ENCODE measurements at places on chromosomes 5 and 9.

- no peak for DNase-seq
These were observed 91.9 kb upstream of the OTULINL start for GRCh38 chr5:14489643-14490042.

DNA sequence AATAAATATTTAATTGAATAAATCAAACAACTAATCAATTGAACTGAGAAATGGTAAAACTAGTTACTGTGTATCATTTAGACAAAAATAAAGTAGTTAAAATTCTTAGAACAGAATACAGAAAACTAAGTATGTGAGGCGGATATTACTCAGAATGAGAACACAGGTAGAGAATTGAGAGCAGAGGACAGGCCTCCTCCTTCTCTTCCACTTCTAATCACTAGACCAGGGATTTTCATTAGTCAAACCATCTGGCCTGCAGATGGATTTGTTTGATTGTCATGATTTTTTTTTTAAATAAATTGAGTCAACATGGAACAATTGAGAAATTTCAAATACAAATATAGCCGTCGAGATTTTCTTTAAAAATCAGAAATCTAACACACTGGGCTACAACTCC is 198.6 kb upstream of the HMHB1 start:
- no peak for DNase-seq

DNA sequence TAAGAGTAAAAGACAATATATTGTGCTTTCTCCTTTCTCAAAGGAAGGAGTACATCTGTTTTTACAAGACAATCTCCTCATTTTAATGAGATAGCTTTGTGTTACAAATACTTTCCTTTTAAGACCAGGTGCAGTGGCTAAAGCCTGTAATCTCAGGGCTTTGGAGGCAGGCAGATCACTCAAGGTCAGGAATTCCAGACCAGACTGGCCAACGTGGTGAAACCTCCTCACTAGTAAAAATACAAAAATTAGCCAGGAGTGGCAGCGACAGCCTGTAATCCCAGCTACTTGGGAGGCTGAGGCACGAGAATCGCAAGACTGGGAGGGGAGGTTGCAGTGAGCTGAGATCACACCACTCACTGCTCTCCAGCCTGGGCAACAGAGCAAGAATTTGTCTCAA is 11.8 kb downstream of the TMEM161B start:
- DNase-seq: no peak

DNA sequence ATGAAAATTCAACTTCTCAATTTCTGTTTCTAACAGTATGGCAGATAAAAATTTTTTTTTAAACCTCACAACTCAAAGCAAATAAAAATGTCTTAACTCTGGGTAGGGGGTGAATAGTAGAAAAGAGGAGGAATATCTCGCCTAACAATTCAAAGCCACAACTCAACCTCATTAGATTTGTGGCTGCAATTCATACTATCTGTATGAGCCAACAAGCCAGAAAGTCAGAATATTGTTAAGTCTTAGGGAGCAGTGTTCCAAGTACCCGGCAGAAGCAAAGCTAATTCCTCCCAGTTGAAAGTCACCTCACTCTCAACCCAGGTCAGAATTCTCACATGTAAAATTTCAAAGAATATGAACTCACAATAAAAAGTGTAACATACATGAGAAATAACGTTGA is 15.0 kb downstream of the PJA2 start:
- DNase-seq: no peak

- DNase-seq: no peak
These were observed 45.2 kb upstream of the IL6ST start for GRCh38 chr5:56039985-56040384.

DNA sequence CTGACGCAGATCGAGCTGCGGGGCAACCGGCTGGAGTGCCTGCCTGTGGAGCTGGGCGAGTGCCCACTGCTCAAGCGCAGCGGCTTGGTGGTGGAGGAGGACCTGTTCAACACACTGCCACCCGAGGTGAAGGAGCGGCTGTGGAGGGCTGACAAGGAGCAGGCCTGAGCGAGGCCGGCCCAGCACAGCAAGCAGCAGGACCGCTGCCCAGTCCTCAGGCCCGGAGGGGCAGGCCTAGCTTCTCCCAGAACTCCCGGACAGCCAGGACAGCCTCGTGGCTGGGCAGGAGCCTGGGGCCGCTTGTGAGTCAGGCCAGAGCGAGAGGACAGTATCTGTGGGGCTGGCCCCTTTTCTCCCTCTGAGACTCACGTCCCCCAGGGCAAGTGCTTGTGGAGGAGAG is 4.6 kb upstream of the PHYHD1 start:
- DNase-seq: no peak

DNA sequence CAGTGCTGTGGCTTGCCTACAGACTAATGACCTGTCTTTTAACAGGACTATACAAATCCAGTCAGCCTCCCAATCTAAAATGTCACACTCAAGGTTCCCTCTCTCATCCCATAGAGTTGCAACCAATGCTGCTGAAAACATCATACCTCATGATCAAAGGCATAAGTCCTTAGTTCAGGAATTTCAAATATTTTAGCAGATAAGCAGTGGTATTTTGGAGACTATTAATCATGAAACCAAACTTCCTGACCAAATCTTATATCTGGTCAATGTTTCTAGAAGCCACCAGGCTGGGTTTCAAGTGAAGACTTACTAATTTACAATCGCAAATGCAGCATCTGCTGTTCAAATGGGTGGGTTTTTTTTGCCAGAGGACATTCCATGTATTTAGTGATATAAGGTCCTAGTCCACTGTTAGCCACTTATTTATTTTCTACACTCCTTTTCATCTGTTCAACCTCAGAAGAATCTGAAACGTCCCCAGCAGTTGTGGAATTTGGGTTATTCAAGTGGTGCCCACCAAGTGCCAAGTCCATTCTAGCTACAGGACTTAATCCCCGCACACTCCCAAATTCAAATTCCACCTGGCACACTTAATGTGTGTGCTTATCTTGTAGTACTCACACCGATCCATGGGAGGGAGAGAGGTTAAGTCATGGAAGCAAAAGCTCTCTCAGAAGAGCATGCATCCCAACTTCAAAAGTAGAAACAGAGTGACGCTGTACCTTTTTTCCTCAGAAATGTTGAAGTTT is 5.8 kb downstream of the TAS2R1 start:
- no peak for DNase-seq

- peak; percentile 42 for DNase-seq
These were observed 186.2 kb downstream of the FANCC start for GRCh38 chr9:95131023-95131943.

- no peak for DNase-seq
These were observed 33.1 kb upstream of the ZNF462 start for GRCh38 chr9:106829666-106830408.

DNA sequence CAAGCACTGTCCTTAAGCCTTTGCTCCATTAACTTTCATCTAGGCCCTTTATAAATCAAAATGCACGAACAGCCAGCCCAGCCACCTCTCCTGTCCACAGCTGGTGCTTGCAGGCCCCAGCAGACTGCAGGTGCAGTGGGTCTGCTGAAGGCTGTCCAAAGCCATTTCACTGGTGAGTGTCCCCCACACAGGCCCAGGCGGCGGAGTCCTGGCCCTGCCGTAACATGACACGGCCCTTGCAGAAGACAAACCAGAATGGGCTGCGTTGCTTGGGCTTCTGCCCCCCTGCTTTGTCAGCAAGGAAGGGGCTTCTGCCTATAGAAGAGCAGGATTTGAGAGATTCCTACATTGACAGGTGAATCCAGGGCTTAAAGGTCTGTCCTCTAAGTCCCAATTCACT is 188.6 kb downstream of the NR3C1 start:
- no peak for DNase-seq

DNA sequence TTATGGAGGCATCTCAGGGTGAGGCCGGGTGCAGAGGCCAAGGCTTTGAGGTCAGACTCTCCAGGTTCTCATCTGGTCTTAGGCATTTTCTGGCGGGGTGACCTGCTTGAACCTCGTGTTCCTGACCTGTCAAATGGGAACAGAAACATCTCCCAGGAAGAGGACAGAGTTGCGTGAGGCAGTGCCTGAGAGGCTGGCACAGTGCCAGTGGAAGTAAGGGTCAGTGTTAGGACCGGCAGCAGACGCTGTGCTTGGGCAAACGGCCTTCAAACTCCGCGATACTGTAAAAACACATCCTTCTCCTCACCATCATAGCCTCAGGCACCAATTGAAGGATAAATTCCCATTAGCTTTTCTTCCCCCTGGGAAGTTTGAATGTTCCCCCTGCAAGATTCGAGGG is 55.6 kb upstream of the FCN2 start:
- DNase-seq: no peak

- peak; percentile 91 for DNase-seq
These were observed at the start of gene RECK for GRCh38 chr9:36036780-36037548. TSS of gene RECK (plus strand) at chr9:36036913. CDS start at chr9:36036999, 86 bp downstream.

GRCh38 chr9:136014924-136015633 is 53.9 kb upstream of the UBAC1 start:
- DNase-seq: no peak

GRCh38 chr9:99427260-99427659 is 205.2 kb downstream of the SEC61B start:
- DNase-seq: no peak

DNA sequence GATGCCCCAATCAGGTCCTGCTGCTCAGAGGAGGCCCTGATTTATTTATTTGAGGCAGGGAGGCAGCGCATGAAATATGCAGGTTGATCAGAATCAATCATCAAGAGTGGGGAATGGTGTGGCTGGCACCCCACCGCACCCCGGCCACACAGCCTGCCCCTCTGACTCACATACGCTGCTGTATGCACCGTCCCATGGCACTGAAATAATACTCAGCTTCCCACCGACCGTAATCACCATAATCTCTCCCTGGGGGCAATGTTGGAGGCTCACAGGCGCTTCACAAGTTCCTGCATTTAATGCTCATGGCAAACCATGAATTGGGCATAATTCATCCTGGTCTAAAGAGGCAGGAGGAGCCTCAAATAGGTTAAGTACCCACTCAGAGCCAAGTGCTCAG is 141.2 kb upstream of the TBC1D2 start:
- no peak for DNase-seq

All from activated CD4-positive, alpha-beta T cell treated with anti-CD3 and anti-CD28 coated beads for 4 hours (primary cell).